ENCODE measurements at places on chromosomes 5 and 9.

- DNase-seq, result no peak
Measured at GRCh38 chr5:76493190-76493837, 90.2 kb downstream of the IQGAP2 start.

DNA sequence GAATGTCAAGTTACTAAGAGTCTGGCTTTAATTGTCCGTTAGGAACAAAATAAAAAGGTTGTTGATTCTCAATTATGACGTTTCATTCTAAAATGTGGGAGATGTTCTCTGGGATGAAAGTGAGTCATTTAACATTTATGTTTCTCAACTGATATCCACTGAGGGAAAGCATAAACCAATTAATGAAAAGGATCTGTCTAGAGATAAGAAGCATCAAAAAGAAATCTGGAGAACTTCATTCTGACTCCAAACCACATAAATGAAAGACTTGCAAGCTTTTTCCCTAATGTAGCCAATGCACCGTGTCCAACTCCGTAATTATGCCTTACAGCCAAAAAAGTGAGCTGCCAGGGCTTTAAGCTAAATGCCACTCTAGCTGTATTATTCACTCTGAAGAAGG, 654.2 kb downstream of the TLE1 start:
- peak; percentile 32 for DNase-seq

GRCh38 chr9:31799953-31800609, 584.4 kb upstream of the ACO1 start:
- no peak for DNase-seq

DNA sequence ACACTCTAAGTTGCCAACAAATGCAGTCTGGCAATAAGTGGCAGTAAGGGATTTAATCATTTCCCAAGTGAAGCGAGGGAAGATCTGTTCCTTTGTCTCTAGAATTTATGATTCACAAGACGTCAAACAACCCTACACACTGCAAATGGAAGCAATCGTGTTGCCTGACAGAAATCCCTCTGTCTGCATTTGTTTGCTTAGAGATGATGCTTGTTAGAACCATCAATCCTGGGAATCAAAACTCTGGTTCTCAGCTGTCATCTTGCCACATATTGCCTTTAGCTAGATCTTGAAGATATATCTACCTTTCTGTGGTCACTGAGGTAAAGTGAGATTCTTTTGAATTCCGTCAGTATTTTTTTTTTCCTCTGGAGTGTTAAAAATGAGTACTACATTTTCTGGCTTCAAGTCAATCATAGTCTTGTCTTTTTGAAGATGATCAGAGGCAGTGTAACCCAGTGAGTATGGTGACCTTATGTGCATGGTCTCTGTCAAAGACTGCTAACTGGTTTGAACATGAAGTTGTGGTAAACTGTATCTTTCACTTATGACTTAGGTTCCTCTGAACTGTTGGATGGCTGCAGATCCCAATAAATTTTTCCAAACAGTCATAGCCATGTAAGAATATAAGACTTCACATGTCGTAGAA, 106.4 kb upstream of the STARD4 start:
- no peak for DNase-seq

DNA sequence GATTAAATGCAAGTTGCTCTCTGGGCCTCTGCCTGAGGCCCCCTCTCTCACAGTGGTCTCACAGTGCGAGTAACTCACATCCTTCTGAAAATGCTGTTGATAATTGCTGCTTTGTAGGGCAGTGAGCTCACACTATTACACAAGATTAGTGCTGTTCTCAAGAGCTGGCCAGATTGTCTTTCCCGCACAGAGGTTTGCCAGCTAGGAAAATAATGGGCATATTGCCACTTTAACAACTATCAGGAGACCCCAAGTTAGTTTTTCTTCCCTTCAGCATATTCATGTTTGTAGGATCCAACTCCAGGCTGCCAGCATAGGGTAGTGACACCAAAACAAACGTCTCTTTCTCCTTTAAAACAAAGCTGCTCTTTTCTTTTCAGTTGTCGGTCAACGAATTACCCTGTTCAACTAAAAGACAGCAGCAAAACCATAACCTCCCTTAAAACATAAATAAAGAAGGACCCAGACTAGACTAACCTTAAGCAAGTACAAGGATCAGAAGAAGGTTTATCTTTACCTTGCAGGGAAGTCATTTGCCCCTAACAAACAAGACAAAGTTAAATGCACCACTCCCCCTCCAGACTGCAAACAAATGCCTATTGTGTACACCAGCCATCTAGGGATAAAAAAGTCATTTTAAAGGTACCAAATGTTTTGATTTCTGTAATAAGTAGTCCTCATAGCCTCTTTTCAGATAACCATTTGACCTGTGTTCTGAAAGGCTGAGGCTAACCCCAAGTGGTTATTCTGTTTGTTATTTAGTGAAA, 91.4 kb downstream of the VCAN start:
- no peak for DNase-seq

- no peak for DNase-seq
Measured at GRCh38 chr5:56142614-56143372, 90.3 kb downstream of the ANKRD55 start.

DNA sequence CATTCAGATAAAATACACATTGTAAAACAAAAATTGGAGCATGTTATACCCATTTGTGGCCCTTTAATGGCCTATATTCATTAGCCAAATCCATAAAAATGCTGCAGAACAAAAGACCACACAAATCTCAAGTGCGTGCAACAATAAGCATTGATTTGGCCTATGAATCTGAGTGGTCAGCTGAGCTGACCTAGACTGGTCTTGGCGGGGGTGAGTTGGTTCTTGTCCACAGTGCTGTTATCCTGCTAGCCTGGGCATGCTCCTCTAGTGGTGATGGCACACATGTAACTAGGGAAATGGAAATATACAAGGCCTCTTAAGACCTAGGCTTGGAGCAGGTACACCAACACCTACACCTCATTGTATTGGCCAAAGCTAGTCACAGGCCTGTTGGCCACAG, 122.2 kb upstream of the TBCA start:
- DNase-seq, result no peak

Data from AG09309 (cell line).